ENCODE measurements at places on chromosomes 3 and 15. TPM values are rescaled to one million over a fixed set of nuclear protein-coding genes. Genes with fewer than 3 reads are reported as not detected.
A peak's percentile ranks its signal among the peaks of the same experiment; 100 is the strongest.

DNA sequence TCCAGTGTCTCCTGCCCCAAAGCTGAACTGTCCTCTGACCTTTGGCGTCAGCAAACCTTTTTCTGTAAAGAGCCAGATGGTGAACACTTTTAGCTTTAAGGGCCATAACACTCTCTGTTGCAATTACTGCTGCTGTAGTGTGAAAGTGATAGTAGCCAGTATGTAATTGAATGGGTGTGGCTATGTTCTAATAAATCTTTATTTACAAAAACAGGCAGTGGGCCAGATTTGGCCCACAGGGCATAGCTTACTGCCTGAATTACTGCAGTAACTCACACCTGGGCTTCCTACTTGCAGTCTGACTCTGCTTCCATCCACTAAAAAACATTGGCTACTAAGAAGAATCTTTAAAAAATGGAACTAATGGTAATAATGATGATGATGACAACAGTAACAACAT lies 68.0 kb upstream of the SLC6A11 start:
- DNase-seq = no peak

GRCh38 chr15:98883478-98883877 lies 124.1 kb downstream of the PGPEP1L start:
- no peak for DNase-seq

- DNase-seq = peak; percentile 66
These were observed 102.2 kb downstream of the CD47 start for GRCh38 chr3:107988460-107989175.

DNA sequence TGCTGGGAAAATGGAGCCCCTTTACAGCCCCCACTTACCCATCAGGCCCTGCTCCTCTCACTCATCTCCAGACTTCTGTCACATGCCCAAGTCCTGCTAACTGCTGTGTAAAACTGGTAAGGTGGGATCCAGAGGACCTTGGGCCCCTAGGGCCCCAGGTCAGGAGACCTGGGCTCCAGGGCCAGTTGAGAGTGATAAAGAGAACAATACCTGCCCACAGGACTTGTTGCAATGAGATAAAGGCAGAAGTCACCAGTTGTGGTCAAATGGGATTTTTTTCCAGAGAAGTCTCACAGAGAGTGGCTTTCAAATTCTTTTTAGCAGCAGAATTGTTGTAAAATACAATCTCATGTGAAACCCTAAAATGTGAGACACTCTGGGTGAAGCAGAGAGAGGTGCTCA lies 753 bp downstream of the FURIN start:
- DNase-seq = no peak

DNA sequence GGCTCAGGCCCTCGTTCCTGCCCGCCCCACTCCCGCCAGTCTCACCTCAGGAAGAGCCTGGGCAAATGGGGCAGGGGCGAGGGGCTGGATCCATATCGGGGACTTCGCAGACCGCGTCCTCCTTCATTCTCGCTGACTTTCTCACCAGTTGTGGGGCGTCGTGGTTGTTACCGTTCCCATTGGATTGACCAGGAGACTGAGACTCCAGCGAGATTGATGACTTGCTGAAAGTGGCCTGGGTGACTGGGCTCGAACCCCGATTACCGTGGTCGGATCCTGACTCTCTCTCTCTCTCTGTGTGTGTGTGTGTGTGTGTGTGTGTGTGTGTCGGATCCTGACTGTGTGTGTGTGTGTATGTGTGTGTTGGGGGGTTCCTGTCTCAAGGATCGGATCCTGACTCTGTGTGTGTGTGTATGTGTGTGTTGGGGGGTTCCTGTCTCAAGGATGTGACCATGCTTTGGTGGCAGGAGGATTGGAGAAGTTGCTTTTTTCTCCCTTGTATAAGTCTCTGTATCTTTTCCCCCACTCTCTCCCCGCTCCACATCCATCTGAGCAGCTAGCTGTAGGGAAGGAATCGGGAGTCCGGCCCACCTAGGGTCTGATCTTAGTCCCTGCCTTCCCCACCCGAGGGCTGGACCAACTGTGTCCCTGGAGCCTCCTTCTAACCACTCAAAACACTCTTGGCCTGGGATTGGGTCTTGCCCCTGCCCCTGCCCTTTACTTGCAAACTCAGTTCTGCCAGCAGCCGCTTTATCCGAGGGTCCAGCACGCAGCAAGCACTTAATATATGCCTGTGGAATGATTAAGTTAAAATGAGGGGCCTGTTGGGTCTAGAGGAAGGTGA lies 603 bp downstream of the PLEKHO2 start:
- peak; percentile 52 for DNase-seq

- no peak for DNase-seq
These were observed 93.0 kb upstream of the LPP start for GRCh38 chr3:188060840-188061544.

DNA sequence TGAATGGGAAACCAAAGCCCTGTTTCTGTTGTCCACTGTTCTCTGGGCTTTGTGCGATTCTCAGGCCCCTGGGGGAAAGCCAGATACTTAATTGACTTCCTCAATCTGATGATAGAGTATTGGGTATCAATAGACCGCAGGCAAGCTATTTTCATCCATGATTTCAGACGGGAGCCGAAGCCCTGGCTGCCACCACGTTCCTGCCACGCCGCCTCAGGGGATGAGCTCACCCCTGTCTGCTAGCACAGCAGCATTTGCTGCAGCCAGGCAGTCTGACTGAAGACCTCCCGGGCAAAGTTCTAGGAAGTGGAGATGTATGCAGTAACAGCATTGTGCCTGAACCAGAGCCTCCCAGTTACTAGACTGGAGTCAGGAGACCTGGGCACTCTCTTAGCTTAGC lies 69.8 kb downstream of the ISG20 start:
- DNase-seq = no peak

DNA sequence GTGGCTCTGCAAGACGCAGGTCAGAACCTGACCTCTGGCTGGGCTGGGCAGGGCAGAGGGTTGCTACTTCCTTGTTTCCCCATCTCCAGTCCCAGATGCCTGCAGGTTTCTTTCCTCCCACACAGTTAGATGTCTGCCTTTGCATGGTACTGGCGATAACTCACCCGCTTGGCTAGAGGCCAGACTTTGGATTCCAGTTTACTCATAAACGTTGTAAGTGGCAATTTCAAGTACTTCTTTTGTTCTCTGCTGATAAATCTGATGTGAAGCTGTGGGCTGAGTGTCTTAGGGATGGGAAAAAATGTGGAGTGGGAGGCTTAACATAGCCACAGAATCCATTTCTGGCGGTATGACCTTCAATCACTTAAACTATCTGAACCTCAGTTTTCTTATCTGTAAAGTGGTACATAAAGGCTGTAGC lies 194.2 kb downstream of the EBLN2 start:
- DNase-seq = peak; percentile 62

DNA sequence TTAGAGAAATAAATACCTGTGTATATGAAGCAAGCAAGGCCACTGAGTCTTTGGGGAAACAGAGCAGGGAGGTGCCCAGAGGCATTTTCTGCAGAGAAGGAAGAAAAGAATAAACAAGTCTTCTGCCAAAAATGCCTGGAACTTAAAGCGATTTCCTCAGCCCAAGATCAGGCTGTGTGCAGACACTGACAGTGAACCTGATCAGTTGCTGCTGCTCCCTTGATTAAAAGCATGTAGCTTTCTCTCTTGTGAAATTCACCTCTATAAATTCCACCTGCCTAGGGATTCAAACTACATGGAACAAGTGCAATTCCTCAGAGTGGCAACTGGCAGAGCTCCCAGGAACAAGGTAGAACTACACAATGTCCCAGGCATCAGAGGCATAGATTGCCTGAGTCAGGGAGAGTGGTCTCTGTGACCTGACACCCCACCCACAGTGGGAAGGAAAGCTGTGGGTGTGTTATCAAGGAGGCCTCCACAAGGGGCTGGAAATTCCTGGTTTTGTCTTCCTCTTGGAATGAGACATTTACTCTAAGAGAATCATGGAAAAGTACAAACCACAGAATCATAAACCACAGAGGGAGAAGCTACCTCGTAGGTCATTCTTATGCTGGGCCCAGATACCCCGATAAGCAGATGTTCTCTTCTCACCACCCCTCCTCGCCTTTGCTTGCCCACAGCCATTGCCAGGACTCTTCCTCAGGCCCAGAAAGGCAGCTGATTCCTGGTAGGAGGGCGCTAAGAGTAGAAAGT lies 1.8 kb upstream of the ZBTB38 start:
- DNase-seq = peak; percentile 19

- no peak for DNase-seq
These were observed 126.0 kb downstream of the FMN1 start for GRCh38 chr15:33068511-33068990.

DNA sequence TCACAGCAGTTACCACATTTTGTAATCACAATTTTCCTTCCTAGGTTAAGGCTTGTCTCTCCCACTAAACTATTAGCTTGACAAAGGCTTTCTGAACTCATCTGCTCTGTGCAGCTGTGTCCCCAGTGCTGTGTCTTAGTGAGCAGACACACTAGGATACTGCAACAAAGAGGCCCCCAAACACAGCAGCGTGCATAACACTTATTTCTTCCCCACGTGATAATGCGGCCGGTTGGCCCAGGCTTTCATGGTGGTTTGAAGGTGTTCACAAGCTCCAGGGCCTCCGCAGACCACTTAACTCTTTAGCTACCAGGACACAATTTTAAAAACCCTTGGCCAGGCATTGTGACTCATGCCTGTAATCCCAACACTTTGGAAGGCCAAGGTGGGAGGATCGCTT lies 2.2 kb upstream of the HDAC11 start:
- no peak for DNase-seq

GRCh38 chr3:111947231-111947630 lies 31.6 kb upstream of the ABHD10 start:
- DNase-seq = no peak

DNA sequence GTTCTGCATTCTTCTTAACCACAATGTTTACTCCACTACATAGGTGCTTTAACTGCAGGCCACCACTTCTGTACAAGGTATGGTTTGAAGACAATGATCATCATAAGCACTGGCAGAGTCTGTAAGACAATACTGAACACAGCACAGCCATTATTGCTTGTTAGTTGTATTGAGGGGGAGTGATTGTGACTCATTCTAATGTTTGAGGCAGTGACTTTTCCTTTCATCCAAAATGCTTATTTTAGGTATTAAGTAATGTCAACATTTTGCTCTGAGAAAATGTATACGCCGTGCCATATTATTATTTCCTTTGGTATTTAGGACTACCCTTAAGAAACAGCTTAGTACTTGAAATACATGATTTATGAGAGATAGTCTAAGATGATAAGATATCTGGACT lies 618.2 kb upstream of the ZNF717 start:
- no peak for DNase-seq

GRCh38 chr15:51754267-51754666 lies 2.9 kb downstream of the TMOD2 start:
- DNase-seq = no peak

DNA sequence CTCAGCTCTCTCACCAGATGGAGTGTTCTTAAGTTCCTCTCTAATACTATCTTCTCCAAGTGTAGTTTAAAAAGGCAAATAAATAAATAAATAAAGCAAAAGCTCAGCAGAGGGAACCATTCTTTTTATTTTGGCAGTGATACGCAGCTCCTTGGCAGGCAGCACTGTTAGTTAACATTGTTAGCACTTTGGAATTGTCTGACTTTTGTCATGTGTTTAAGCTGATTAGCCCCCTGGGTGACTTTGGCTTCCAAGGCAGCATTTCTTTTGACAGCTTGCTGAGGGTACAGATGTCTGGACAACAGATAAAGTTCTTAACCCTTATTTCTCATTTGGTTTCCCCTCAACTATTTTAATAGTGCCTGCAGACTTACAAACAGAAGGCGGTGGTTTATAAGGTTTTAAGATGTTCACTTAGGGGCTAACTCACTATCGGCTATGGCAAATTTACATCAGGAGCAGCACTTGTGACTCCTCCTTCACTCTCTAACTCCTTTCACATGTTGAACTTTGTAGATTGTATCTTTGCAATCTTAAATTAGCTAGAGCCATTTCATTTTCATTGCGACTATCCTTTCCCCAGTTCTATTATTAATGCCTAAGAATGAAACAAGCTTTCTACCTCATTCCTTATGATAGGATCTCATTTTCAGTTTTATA lies 213.4 kb downstream of the ZBBX start:
- DNase-seq = no peak

- no peak for DNase-seq
These were observed 272.5 kb downstream of the THSD4 start for GRCh38 chr15:71387810-71388209.

DNA sequence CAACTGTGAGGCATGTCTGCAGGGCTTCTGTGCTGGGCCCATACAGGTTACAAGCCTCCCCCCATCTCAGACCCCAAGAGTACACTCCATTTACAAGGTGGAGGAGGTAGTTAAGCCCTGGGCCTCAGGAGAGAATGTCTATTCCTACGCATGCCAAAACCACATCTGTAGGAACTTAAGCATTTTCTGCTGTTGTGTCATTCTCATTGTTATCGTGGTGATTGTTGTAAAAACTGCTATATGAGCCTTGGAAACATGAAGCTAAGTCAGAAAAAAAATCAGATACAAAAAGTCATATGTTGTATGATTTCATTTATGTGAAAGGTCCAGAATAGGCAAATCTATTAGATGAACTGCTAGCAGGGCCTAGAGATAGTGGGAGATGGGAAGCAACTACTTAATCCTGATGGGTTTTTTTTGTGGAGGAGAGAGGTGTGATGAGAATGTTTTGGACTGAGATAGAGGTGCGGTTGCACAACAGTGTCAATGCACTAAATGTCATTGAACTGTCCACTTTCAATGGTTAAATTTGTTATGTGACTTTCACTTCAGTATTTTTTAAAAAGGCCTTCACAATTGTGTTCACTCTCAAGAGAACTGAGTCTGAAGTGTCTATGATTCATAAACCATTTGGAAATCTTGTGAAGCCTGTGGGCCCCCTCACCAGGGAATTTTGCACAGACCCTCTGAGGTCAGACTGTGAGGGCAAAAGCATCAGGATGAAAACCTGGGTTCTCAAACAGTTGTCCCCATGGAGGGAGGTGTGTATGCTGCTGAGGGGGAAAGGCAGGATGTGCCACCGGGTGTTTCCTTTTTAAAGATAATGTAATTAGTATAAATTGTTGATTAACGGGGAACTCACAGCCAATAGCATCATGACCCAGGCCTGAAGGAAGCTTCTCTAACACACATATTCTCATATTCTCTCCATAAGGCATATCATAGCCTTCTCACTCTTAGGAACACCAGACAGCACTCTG lies 3.2 kb downstream of the RTP3 start:
- no peak for DNase-seq

- DNase-seq = no peak
These were observed 866.3 kb downstream of the ROBO2 start for GRCh38 chr3:77906102-77906709.

ACSBG1 gene
- 42.3 TPM for total RNA-seq

TNNC1 gene
- total RNA-seq = 3.3 TPM

ERICH6 gene
- not detected for total RNA-seq

CASR gene
- not detected for total RNA-seq

SEMA3B gene
- total RNA-seq = 168 TPM

PCOLCE2 gene
- total RNA-seq = 14.6 TPM

FOXB1 gene
- not detected for total RNA-seq

TMEM158 gene
- 15.4 TPM for total RNA-seq

LSMEM2 gene
- total RNA-seq = not detected

FAM174B gene
- 5.2 TPM for total RNA-seq
